NT2/D1 (cell line): ENCODE measurements at places on chromosomes 11 and 22.

- no peak for DNase-seq
Observed at GRCh38 chr22:31144223-31144622, 3.9 kb upstream of the PLA2G3 start.

GRCh38 chr11:69127081-69127850 is 28.5 kb upstream of the SMIM38 start:
- DNase-seq: no peak

GRCh38 chr11:827146-827896 is 398 bp upstream of the CRACR2B start:
- DNase-seq: no peak

DNA sequence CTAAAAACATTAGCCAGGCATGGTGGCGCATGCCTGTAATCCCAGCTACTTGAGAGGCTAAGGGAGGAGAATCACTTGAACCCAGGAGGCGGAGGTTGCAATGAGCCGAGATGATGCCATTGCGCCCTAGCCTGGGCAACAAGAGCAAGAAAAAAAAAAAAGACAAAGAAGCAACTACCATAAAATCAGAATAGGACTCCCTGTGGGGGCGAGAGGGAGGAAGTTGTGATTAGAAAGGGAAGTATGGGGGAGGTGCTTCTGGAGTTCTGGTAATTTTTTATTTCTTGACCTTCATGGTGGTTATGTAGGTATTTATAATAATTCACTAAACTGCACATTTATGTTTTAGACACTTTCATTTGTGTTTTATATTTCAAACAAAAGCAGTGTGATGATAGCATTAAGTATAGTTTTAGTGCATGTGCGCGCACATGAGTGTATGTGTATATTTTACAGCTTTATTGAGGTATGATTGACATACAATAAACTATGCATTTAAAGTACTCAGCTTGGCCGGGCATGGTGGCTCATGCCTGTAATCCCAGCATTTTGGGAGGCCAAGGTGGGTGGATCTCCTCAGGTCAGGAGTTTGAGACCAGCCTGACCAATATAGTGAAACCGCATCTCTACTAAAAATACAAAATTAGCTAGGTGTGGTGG is 43.5 kb downstream of the SIK2 start:
- DNase-seq: no peak

DNA sequence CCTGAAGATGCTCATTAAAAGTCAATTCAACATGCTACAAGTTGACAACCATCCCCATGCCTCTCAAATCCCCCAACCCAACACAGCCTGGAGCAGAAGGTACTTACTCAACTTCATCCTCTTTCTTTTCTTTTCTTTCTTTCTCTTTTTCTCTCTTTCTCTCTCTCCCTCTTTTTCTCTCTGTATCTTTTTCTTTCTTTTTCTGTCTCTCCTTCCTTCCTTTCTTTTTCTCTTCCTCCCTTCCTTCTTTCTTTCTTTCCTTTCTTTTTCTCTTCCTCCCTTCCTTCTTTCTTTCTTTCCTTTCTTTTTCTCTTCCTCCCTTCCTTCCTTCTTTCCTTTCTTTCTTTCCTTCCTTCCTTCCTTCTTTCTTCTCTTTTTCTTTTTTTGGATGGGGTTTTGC is 135.7 kb upstream of the SEZ6L start:
- DNase-seq: no peak

DNA sequence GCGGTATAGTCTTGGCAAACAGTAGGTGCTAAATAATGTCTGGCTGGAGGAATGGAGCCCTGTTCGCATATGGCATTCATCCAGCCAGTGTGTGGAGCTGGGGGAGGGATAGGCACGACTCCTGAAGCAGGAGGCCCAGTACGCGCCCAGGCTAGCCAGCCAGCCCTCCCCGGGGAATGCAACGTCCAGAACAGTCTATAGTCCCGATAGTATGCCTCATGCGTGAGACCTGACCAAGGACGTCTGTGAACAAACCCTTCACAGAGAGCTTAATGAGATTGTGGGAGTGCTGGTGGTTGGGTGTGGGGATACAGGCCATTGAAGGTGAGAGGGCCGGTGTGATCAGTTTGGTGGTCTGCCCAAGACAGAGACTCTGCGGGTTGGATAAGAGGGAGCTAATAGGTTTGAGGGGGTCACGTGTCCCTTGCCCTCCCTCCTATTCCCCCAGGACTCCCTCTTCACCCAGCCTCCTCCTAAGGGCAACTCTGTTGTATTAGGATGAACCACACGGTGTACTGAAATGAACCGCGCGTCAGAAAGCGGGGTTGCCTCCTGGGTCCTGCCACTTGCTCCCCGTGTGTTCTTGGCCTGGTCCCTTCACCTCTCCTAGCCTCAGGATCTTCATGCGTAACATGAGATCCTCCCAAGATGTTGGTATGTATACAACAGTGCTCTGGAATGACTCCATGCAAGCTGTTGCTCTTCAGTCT is 987 bp upstream of the GRIK4 start:
- no peak for DNase-seq

DNA sequence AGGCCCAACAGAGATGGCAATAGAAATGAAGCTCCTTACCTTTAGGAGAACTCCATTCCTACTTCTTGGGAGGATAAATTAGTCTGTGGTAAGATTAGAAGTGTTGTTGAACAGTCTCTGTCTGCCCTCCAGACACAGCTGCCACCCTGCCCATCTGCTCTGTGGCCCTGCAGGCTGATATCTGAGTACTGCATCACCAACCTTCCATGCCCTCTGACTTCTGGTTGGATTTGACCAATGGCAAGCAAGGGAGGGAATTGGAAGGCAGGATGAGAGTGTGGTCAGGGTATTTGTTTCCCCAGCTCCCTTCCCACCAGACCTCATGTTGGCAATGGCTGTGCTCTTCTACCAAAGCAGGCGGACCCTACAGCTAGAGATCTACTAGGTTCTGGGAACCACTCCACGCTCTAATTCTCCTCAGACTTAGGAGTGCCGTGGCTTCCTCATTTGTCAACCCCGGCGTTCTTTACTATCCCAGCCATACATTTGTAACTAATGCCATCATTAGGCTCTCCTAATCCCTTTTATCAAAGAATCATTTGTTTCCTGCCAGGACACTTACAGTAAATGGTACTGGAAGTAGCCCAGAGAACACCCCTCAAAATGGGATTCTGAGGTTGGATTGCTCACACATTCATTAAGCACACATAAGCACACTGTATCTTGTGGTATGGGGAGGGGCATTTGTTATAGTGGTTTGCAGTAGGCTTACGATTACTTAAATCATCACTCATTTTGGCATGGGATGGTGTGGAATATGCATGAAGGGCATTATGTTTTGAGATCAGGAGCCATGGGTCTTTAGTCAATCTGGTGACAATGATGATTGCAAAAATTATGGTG is 35.4 kb upstream of the CD44 start:
- no peak for DNase-seq

DNA sequence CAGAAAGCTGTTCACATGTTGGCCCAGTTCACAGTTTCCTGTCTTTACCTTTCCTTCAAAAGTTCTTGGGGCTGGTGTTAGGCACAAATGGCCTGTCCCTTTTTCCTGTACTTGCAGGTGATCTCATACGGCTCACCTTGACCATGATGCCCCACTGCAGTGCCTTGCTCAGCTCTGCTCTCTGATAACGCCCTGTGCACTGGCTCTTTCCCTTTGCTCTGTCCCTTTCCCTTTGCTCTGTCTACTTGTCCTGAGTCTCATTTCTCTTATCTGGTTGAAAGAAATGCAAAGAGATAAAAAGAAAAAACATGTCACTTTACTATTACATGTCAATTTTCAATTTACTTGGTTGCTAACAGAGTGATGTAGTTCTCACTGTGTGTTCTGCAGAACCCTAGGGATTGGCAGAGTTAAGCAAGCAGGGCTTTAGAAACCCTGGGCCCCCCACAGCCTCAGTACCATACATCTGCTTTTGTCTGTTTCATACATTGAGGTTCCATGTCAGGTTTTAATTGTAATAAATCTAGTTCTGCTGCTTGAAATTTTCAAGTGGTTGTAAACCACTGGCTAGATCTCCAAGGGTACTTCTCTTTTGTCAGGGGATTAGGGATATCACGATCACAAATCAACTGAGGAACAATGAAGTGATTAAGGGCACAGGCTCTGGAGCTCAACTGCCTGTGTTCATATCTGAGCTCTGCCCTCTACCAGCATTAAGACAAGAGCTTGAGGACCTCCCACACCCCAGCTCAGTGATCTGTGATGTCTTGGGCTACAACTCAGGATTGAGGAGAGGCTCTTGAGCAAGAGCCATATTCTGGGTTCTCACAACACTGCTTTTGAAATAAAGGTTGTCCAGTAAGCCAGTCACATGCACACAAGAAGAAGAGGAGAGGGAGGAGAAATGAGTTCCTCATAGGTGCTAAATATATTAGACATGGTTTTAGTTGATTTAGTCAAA is 16.3 kb upstream of the SORL1 start:
- no peak for DNase-seq

DNA sequence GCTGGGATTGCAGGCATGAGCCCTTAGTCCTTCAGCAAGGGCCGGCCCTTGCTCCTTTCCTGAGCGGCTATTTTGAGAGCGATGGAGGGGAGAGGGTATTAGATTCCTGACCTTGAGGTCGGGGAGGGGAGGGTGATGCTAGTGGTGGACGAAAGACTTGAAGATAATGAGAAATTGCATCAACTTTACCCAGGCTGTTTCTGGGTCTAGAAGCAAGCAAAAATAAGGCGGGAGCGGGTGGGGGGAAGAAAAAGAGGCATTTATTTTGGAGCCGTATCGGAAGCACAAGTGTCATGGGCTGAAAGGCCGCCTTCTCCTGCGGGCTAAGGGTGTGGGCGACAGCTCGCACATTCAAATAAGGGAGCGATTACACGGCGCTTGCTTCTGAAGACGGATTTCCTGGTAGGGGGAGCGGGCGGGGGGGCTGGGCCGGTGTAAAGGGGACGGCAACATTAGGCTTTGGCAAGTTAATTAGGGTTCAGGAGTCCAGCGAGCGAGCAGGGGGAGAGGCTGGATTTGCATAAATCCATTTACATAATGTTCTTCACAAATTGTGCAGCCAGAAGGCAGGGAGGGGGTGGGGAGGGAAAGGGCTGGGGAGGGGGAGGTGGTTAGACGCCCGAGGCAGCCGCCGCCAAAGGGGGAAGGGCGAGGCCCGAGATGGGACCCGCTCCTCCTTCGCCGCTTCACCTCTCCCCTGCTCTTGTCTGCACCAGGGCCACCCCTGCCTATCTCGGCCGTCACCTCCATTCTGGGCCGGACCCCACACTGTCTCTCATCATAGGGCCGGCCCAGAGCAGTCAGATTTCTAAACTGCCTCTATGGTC is 245.9 kb downstream of the MIAT start:
- peak; percentile 43 for DNase-seq

DNA sequence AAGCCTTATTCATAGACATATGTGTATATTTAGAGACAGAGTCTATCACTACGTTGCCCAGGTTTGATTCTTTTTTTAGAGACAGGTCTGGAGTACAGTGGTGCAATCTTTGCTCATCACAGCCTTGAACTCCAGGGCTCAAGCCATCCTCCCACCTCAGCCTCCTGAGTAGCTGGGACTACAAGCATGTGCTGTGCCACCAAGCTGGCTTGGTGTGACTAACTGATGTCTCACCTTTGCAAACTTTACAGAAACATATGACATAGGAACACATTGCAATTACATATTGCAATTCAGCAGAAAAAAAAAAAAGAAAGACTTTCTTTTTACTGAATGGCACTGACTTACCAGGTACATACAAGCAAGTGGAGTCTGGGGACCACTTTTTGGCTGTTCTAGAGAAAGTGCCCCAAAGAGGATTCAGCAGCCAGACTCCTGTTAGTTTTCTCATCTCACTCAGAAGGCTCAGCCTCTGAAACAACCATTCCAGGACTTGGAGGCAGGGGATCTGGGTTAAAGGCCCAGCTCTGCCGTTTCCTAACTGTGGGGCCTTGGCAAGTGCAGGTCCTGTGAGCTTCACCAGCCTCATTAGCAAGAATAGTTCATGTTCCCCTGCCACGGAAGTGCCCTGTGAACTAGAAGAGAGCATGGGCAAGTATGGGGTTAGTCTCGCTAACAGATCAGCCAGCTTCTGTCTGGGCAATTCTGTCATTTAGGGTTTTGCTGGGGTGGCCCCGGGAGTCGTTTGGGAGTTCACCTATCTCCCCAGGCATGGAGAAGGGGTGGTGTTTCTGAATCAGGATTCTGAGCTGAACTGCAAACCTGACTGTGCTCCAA is 11.3 kb upstream of the NFAM1 start:
- no peak for DNase-seq

GRCh38 chr22:19615001-19615461 is 90.8 kb upstream of the CLDN5 start:
- DNase-seq: no peak

DNA sequence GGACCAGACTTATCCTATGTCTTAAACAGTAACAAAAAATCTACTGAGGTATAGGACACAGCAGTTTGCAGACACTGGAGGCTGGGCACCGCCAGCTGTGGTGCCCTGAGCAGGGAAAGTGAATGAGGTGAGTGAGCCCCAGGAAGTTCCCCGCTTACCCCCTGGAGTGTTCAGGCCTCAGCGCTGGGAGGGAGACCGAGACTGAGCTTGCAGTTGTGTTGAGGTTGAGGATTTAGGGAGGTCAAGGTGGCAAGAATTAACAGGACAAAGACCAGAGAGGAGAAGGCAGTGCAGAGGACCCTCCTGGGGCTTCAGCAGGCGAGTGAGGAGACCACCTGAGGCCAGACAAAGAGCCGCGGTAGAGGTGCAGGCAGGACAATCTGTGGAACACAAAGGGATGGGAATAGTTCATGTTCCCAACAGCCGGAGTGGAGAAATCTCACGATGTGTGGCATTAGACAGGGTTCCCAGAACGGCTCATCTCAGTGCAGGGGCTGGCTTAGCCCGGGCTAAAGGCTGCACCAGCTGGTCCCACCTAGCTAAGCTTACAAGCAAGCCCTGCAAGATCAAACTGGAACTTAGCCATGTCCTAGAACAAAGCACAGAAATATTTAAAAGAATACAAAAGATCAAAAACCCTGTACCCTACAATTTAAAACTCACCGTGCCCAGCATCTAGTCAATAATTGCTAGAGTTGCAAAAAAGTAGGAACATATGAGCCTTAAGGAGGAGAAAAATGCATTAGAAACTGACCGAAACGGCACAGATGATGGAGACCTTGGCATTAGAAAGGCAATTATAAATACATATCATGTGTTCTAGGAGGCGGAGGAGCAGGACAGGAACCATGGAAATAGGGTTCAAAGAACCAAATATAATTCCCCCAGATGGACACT is 47.4 kb upstream of the PITPNB start:
- DNase-seq: no peak

DNA sequence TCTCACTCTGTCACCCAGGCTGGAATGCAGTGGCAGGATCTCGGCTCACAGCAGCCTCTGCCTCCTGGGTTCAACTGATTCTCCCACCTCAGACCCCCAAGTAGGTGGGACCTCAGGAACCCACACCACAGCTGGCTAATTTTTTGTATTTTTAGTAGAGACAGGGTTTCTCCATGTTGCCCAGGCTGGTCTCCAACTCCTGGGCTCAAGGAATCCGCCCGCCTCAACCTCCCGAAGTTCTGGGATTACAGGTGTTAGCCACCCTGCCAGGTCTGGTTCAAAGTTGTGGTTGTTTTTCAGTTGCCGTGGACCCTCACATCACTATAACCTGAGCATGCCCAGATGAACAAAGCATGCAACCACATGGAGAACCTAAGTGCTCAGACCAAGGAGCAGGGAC is 13.0 kb upstream of the RAB39A start:
- no peak for DNase-seq

GRCh38 chr11:102806296-102806695 is 8.3 kb upstream of the MMP1 start:
- DNase-seq: no peak
